ENCODE measurements at places on chromosomes 16 and 17. TPM values are rescaled to one million over a fixed set of nuclear protein-coding genes. Genes with fewer than 3 reads are reported as not detected.

DNA sequence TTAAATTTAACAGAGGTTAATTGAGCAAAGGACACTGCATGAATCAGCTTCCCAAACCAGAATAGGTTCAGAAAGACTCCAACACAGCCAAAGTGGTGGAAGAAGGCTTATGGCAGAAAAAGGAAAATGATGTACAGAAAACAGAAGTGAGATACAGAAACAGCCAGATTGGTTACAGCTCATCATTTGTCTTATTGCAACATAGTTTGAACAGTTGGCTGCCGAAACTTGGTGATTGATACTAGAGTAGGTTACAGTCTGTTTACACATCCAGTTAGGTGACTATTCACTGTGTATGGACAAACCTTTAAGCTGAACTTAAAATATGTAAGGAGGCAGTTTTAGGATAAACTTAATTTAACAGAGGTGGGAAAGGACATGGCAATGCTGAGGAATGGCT is 18.3 kb downstream of the TMEM100 start:
- no peak for DNase-seq

GRCh38 chr17:1110862-1111598 is 68.8 kb downstream of the ABR start:
- no peak for DNase-seq

DNA sequence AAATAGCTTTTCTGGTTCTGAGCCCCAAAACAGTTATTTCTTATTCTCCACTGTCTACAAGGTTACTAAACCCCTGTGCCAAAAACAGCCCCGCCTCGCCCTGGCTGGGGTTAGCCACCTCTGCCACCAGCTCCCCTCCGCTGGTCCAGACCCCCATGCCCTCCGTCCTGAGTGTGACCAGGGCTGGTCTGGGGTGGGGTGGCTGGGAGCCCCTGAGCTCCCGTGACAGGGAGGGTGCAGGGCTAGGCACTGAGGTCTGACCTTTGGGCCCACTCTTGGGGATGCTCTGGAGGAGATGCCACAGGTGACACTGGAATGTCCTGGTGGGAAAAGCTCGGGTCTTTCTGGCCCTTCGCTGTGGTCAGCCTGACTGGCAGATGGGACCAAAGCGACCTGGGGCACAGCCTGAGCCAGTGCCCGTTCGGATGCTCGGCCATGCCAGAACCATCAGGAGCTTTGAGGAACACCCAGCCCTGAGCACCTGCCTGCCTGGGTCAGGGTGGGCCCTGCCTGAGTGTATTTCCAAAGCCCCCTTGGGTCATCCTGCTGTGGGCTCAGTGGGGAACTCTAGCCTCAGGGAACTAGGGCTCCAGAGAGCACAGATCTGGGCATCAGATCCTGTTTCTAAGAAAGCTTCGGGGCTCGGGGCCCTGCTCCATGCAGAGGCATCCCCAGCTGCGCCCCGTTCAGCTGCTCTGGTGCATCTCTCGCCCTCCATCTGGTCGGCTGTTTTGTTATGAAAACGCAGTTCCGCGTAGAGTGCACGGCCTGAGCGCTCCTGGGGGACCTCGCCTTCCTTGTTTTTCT is 72.1 kb upstream of the GNG13 start:
- DNase-seq, result no peak

GRCh38 chr16:5176505-5176904 is 78.9 kb upstream of the EEF2KMT start:
- DNase-seq, result no peak

- DNase-seq, result no peak
Observed at GRCh38 chr17:57415751-57416207, 159.5 kb downstream of the MSI2 start.

- DNase-seq, result peak; percentile 42
Observed at GRCh38 chr16:69105501-69106361, at the start of gene HAS3. TSS of gene HAS3 (plus strand) at chr16:69105653. CDS start at chr16:69109396, 3,743 bp downstream.

GRCh38 chr16:82082543-82083244 is 47.6 kb downstream of the HSD17B2 start:
- no peak for DNase-seq

GRCh38 chr17:50129728-50130558 is at the start of gene SAMD14:
TSS of gene SAMD14 (minus strand) at chr17:50130160. CDS start at chr17:50124959, 5,201 bp downstream.
- no peak for DNase-seq

GRCh38 chr16:11386791-11387546 is 41.7 kb downstream of the RMI2 start:
- no peak for DNase-seq

DNA sequence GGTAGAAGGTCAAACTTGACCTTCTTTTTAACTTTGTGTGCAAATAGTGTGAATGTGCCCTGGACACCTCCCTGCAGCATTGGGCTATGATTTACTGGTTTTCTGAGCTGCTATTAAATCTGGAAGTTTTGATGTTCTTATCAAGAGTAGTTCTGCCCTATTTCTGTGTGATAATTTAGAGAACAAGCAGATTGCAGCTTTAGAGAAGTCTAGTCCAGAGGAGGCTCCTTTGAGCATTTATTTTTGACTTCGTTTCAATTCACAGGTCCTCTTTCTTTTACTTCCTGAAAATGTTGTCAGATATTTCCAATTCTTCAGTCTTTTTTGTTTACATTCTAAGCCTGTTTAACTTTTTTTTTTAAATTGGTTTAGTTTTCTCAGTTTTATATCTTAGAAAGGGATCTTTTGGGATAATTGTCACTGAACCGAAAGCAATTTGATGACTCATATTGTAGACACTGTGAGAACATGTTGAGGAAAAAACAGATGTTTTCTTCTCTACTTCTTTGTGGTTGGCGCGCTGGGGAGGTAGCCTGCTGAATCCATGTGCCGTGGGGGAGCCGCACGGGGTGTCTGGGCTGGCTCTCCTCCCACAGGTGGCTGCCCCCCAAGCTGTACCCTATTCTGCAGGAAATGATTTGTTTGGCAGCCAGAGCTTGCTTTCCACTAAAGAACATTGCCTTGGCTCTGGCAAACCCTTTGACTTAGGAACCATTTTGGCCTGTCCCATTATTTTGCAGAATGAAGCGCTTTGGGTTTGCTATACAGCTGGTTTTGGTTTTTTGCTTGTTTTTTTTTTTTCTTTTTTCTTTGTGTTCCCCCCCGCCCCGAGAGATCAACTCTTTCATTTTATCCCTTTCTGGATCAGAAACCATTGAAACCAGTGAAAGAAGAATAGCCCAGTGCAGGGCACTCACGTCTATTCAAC is 53.4 kb downstream of the MFSD11 start:
- no peak for DNase-seq

DNA sequence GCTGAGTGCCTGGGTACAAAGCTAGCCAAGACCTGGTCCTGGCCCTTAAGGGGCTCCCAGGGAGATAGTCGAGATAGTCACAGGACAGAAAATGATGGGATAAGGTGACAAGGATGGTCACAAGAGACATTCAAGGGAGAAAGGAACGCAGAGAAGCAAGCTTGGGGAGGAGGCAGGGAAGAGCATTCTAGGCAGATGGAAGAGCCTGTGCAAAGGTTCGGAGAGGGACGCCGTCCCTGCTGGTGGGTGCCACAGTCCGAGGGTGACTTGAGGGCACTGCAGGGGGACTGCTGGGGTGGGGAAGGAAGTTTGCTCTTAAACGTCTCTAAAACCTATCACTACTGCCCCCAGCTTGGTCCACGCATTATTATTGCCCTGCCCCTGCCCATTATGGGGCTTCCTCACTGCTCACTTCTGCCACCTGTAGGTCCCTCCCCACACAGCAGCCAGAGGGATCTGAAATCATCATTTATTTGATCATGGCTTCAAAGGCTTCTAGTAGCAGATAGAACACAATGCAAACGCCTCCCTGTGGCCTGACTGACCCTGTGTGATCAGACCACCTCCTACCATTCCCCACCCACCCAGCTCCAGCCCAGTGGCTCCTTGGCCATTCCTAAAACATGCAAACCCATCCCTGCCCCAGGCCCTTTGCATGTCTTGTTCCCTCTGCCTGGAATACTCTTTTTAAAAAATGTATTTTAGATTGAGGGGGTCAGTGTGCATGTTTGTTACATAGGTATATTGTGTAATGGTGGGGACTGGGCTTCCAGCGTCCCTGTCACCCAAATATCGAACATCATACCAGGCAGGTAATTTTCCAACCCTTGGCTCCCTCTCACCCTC is 60.3 kb downstream of the RMI2 start:
- DNase-seq, result no peak

DNA sequence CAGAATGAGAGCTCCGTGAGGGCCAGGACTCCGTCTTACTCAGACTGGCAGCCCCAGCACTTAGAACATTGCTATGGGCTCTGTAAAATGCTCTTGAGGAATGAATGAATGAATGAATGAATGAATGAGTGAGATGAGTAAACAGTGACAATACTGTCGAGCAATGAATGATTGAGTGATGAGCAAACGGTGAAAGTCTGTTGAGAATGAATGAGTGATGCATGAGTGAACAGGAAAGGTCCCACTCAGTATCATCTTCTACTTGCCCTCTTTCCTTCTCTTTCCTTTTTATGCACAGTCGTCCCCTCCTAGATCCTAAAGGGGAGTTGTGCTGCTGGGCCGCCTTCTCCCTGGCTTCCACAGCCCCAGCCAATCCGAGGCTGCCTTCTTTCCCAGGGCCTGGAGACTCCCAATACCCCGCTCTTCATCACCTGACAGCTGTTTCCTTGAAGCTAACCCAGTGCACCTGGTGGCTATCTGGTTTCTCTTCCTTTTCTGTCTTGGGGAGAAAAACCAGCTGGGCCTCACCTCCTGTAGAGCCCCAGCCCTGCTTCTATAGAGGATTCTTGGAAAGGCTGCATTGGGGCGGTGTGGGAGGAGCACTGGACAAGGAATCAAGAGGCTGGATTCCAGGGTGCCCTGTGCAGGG is 32.7 kb upstream of the CACNG1 start:
- no peak for DNase-seq

DNA sequence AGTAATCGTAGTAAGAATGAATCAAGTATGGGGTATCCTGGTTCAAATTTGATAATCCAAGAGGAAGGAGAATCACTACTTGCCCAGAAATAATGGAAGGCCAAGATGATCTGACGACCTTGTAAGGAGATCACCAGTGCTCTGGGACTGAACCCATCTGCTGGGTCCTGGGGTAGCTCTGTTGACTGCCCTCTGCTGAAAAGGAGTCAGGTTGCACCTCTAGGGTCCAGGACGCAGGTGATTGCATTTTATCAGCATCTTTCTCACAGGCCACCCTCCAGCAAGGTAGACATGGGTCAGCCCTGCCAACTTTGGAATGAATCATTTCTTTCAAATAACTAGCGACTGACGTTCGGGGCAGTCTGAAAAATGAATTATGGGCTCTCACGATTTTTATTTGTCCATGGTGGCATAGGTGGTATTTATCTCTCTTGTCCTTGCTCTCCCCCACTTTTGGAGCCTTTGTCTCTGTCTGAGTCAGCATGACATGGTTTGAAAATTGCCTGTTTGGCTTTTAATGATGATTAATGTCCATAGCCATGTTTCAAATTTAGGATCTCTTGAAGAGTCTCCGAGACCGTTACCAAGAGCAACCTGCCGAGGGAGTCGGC is 163.7 kb downstream of the MSI2 start:
- no peak for DNase-seq

DNA sequence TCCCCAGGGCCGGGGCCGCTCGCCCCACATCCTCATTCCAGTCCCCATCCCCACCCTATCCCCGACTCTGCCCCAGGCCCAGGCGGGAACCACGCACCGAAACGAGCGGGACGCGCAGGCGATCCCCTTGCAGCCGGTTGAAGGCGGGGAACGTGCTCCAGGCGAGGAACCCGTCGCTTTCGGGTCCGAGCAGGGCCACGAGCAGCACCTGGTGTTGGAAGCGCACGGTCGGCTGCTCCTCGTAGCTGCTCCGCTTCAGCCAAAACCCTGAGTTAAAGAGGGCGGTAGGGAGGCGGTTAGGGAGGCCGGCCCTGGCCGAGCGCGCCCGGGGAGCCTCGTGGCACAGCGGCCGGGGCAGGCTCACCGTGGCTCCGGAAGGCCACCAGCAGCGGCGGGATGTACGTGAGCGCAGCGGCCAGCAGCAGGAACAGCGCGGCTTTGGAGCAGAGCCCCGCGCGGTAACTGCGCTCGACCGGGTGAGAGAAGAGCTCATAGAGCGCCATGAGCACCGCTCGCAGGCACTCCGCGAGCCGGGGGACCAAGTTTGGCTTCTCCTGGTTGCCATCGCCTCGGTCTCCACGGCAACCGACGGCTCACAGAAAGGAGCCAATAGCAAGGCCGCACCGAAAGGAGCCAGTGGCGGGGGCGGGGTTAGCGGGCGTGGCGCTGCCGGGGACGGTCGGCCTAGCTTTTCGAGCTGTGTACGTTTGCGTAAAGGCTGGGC is at the start of gene TMEM231:
TMEM231 (minus strand) TSS at position 546 of the 724 bp plus-strand sequence; CDS start at position 503, 43 bp downstream.
- DNase-seq, result peak; percentile 86

DNA sequence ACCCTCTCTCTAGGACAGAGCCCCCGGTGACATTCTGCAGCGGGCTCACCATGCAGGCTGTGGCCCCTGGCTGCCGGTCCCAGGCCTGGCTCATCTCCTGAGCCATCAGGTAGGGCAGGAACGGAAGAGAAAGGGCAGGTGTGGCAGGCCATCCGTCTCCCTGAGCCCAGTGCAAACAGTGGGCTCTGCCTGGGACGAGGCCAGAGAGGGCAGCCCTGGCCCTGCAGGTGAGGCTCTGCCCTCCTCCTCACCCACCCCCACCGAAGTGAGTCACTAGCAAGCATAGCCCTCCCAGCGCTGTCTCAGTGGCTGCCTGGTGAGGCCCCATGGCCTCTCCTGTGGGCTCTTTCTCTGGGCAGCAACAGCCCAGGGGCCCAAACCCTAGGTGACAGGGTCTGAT is 14.5 kb downstream of the OTOP3 start:
- DNase-seq, result no peak

- no peak for DNase-seq
Observed at GRCh38 chr17:67578142-67578457, 139.6 kb upstream of the NOL11 start.

DNA sequence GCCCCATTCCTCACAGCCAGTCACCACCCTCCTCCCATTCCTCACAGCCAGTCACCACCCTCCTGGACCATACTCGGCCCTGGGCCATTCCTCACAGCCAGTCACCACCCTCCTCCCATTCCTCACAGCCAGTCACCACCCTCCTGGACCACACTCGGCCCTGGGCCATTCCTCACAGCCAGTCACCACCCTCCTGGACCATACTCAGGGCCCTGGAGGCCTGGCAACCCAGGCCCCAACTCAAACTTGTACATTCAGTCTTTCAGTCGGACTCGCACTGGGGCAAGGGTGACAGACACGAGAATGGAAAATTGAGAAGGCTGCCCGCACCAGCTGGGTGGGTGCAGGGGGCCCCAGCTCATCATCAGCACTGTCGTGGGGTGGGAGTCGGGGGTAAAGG is 30.4 kb upstream of the FOXK2 start:
- no peak for DNase-seq

GRCh38 chr16:82386761-82387160 is 216.7 kb upstream of the MPHOSPH6 start:
- peak; percentile 3 for DNase-seq

GRCh38 chr17:75652934-75653549 is 13.9 kb downstream of the RECQL5 start:
- no peak for DNase-seq

- no peak for DNase-seq
Observed at GRCh38 chr16:13660807-13661206, 259.1 kb upstream of the ERCC4 start.

ZFP3 gene
- polyA plus RNA-seq, result 16.2 TPM

MGAT5B gene
- polyA plus RNA-seq, result 1.4 TPM

NMRAL1 gene
- polyA plus RNA-seq, result 40.7 TPM

USP43 gene
- polyA plus RNA-seq, result 7.0 TPM

MMP2 gene
- 351 TPM for polyA plus RNA-seq

AP2B1 gene
- 139 TPM for polyA plus RNA-seq

AGRP gene
- polyA plus RNA-seq, result not detected

FN3K gene
- 36.3 TPM for polyA plus RNA-seq

KAT8 gene
- polyA plus RNA-seq, result 68.3 TPM
